Germinal center (tissue), 1 donor: ENCODE measurements at places on chromosomes 2 and 18.
A peak's percentile ranks its signal among the peaks of the same experiment; 100 is the strongest.

GRCh38 chr2:175036582-175037018 lies 31.4 kb upstream of the CHN1 start:
- peak; percentile 21 for DNase-seq

DNA sequence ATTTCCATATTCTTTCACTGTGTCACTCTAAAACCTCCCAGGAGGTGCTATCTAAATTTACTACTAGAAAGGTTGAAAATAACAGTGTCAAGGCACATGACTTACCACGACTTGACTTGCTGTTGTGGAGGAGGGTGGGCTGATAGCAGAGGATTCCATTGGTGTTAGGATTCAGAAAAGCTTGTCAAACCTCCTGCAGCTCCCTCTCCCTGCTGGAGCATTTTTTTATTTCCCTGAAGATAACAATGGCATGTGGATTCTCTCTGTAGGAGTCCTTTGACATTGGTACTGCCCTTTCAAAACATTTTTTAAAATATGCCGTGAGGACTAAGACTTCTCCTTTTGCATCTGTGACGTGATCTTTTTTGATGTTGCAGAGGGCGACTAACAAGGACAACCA lies 696.9 kb upstream of the GYPC start:
- no peak for DNase-seq

DNA sequence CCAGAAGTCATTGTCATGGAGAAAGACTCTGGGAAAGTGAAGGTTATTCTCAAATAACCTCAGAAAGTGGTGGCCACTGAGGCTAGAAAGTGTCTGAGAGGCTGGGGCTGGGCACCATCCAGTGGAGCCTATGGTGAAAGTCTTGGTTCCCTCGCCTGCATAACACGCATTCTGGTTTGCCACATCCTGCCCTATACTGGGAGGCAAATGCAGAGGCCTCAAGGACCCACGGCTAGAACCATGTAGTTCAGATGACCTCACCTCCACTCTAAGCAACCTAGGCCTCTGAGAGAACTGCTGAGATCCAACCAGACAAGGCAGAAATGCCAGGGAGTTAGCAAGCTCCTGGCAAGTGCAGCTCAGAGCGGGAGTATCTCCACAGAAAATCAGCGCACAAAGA lies 5.1 kb downstream of the ITGB6 start:
- DNase-seq, result no peak

DNA sequence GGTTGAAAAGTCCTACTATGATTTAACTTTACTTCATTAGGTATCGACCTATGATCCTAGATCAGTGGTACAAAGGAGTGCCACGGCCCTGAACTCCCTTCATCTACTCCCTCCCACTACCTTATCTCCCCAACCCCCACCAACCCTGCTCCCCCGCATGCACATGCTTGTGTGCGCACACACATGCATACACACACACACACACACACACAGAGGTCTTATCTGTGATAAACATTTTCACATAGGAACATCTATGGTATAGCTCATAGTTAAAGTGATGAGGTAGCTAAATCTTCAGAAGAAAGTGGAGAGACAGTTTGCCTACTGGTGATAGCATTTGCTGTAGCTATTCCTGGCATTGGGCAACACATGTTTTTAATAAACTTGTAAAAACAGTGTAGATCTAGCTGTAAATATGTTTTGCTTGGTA lies 471.3 kb downstream of the ZEB2 start:
- DNase-seq, result no peak

- DNase-seq, result no peak
Observed at GRCh38 chr2:194822657-194823056, 834.4 kb upstream of the SLC39A10 start.

DNA sequence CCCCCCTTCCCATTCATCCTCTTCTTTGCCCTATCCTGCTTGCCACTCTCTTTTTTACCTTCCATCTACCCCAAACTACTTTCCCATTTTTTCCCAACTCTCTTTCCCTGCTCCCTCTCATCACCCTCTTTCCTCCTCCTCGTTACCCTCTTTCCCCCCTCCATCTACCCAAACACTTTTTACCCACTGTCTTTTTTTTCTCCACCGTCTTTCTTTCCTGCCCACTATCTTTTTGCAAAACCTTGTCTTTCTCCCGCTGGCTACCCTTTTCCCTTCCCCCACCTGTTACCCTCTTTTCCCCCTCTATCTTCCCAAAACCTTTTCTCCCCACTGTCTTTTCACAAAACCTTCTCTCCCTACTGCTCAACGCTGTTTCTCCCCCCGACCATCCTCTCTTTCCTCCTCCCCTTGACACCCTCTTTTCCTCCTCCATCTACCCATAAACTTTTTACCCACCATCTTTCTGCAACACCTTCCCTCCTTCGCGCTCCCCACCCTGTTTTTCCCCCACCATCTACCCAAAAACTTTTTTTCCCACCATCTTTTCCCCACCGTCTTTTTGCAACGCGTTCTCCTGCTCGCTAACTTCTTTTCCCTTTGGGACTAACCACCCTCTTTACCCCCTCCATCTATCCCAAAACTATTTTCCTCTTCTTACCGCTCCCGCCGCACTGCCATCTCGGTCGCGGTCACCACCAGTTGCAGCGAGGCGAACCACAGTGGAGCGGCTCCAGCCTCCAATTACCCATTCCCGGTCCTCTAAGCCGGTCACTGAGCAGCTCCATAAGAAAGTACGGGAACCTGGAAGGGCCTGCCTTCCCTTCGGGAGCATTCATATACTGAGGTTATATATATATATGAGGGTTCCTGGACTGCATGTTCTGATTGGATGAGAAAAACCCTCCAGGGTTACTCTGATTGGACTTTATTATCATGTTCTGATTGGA lies 15.0 kb downstream of the CCDC74A start:
- no peak for DNase-seq

GRCh38 chr18:3305354-3305762 lies 43.4 kb downstream of the MYL12B start:
- DNase-seq, result no peak

DNA sequence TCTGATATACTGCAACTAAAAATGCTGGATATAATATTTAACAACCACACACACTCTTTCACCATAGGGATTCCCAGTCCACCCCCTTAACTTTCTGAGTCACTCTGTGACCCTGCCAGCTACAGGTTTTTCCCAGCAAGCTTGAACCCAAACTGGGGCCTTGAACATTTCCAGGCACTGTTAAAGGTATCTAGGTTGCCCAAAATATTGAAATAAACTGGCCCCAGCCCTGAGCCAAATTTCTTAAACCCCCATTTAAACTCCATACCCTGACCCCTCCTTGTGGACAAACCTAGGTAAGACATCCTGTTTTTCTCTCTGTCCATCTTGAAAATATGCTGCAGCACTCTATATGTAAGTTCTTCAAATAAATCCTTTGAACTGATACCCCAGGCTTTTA lies 19.7 kb upstream of the DCTN1 start:
- DNase-seq, result peak; percentile 52

DNA sequence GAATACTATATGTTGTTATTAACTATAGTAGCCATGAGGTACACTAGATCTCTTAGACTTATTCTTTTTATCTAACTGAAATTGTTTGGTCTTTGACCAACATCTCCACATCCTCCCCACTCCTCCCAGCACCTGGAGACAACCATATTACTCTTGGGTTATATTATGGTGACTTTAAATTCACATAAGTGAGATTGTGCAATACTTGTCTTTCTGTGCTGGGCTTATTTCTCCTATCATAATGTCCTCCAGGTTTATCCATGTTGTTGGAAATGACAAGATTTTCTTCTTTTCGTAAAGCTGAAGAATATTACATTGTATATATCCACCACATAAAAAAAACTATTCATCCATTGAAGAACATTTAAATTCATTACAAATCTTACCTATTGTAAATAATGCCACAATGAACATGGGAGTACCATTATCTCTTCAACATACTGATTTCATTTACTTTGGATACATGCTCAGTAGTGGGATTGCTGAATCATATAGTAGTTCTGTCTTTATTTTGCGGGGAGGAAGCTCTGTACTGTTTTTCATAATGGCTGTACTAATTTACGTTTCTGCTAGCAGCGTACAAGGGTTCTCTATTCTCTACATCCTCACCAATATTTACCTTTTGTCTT lies 159.2 kb upstream of the SCN7A start:
- DNase-seq, result no peak

- DNase-seq, result no peak
Observed at GRCh38 chr2:133146893-133147292, 421.4 kb downstream of the NCKAP5 start.

DNA sequence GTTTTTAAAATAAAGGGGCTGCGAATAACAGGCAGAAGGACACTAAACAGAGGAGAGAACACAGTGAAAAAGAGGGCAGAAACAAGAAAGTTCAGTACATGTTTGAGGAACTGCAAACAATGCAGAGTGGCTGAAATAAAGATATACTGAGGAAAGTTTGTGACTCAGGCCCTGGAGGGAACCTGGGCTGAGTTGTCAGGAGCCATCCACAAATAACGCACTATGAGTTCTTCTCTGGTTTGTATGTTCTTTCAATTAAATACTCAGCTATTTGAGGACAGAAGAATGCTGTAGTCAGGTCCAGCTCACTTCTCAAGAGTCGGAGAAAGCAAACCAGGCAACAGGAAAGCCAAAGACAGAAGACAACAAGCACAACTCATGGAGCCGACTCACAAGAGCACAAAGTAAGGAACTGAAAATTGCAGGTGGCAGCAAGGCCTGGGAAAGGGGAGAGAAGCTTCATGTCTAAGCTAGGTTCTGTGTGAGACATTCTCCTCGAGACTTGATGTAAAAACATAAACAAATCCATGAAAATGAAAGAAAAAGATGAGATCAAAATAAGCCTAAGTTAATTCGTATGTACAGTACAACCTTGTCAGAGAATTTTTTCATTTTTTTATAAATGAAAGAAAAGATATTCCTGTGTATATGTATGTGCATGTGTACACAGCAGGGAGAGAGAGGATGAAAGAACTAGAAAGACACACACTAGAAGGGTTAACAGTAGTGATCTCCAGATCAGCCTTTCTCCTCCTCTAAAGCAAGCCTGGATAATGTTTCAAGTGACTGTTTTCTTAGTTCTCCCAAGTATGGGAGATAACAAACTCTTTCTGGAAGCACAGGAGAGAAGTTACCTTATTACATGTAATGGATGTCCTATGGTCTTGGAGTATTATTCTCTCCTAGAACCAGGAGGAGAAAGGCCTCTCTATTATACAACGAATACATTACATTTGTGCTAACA lies 41.5 kb downstream of the CHN1 start:
- DNase-seq, result no peak

- no peak for DNase-seq
Observed at GRCh38 chr2:147937744-147938349, 82.7 kb downstream of the ORC4 start.

- DNase-seq, result no peak
Observed at GRCh38 chr18:9808295-9809241, 77.2 kb upstream of the TXNDC2 start.

DNA sequence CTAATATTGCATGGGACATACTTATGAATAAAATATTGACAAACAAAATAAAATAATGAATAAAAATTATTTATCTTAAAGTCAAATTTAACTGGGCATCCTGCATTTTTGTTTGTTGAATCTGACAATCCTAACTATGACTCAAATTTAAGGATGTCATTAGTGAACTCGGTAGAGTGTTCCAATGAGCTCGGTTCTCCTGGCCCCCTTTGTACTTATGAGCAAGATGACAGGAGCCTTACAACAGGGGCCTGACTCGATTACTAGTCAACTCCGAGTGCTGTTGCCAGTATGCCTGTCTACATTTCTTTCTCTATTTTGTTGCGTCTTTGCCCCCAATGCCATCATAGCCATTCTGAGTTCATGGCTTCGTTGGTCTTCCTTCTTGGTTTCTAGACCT lies 40.3 kb downstream of the HRH4 start:
- DNase-seq, result no peak

DNA sequence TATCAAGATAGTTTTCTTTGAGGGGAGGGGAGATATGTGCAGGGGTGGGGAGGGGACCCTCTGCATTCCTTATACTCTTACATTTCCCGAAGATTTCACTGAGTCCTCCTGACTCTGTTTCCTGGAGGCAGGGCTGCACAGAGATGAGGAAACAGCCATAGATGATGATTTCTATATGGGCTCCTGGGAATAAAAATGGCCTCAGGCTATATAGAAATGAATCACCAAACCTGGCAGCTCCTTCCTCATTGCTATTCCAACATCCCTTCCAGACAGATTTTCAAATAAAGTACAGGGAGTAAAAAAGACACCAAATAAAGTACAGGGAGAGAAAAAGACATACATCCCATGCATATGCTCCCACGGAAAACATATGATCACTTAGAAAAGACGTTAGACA lies 474.8 kb upstream of the RAB6C start:
- no peak for DNase-seq

GRCh38 chr2:224819075-224819474 lies 102.9 kb upstream of the CCDC195 start:
- DNase-seq, result no peak

GRCh38 chr18:77547757-77548156 lies 298.1 kb downstream of the GALR1 start:
- no peak for DNase-seq

DNA sequence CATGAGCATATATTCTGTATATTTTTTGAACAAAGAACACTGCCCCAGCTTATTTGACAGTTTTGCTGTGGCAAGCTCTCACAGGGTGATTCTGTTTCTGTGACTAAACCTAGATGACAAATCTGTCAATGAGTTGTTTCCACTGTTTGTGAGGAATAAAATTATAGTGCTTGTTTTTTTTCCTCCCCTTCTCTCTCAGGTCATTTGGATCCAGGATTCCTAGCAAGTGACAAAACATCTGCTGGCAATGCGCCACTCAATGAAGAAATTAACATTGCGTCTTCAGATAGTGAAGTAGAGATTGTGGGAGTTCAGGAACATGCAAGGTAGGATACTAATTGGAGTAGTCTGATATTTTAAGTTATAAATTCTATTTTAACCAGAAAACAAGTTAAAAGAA lies 149.3 kb downstream of the HAUS1 start:
- no peak for DNase-seq

- no peak for DNase-seq
Observed at GRCh38 chr2:47232738-47233415, 77.8 kb upstream of the STPG4 start.

DNA sequence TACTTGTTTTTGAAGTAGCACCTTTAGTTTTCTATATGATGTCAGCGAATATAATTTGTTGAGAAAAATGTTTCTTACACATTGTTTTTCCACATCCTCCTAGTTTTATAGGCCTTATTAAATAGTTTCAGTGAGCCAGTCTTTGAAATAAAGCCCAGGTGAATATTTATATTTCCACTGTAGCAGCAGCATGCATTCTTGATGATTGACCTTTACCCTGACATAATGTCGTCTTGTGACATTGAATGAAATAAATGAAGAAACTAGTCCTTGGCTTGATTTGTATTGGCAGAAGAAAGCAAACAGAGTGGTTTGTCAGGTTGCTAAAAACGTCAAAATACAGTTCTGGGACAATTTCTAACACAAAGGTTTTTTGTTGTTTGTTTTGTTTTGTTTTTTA lies 84.4 kb downstream of the EHBP1 start:
- no peak for DNase-seq
